ENCODE measurements at places on chromosomes 3 and 15. TPM values are rescaled to one million over a fixed set of nuclear protein-coding genes. Genes with fewer than 3 reads are reported as not detected.
A peak's percentile ranks its signal among the peaks of the same experiment; 100 is the strongest.

Gene GOLGA6L25
- total RNA-seq, result not detected

GRCh38 chr3:18112674-18113375 is 312.3 kb downstream of the SATB1 start:
- no peak for DNase-seq

DNA sequence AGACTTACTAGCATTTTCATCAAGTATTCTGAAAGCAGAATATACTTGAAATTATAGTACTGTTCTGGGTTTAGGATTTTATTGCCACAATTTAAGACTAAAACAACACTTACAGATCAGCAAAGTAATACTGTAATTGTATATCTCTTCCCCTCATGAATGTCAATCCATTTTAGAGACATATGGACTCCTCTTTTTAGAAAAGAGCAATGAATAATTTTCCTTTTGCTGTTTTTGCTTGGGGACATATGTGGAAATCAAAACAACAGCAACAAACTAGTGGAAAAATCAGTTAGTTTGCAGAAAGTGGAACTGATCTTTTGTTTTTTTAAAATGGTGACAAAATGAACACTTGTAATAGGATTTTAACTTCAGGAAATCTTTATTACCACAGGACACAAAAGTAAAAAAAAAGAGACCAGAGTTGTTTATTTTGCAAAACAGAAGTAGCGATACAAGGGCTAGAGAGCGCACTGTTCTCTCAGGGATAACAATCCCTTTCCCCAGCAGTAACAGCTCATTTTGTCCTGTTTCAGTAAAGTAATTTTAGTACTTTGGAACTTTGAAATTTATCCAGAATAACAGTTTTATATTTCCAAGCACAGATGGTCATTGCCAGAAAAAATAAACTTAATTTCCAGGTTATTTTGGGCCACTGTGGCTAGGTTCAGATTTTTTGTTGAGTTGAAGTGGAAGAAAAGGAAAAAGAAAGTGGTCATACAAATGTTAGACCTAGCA is 17.1 kb downstream of the LEKR1 start:
- no peak for DNase-seq

- no peak for DNase-seq
These were observed 159.8 kb downstream of the THSD4 start for GRCh38 chr15:71275098-71275497.

- DNase-seq, result no peak
These were observed 11.2 kb upstream of the ADAMTS7 start for GRCh38 chr15:78822514-78822913.

DNA sequence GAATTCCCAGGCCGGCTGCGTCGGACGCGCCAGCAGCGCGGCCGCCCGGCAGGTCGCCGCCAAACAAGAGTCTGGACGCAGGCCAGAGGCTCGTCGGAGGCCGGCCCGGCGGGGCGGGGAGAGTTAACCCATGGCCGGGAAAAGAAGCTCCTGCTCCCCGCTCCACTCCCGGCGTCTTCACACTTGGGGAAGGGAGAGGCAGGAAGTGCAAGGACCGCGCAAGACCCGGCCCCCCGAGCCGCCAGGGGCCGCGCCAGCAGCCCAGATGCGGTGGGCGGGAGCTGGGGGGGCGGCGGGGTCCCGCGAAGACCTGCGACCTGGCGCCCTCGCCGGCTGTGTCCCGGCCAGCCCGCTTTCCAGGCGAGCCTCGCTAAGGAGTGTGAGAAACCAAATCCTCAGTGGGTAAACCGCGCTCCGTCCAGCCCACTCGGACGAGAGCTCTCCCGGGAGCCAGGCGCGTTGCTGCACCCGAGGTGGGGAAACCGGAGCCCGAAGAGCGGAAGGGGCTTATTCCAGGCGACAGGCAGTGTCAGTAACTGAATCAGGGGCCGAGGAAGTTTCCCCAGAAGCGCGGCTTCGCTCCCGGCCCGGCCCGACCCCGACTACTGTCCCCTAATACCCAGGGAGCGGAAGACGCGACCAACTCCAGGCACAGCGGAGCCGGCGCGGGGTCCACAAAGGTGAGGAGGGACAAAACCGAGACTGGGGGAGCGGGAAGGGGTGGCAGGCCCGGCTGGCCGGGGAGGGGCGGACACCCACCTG is 721 bp downstream of the ADAMTS7 start:
- peak; percentile 36 for DNase-seq

- no peak for DNase-seq
These were observed 8.4 kb downstream of the ST6GAL1 start for GRCh38 chr3:186938716-186939115.
